Activated CD4-positive, alpha-beta T cell treated with anti-CD3 and anti-CD28 coated beads, Interleukin-2, amount 50 U/mL, for 1 hour (primary cell): ENCODE measurements at places on chromosomes 7 and 10.

- DNase-seq: no peak
Measured at GRCh38 chr7:74006451-74007241, 21.3 kb upstream of the ELN start.

DNA sequence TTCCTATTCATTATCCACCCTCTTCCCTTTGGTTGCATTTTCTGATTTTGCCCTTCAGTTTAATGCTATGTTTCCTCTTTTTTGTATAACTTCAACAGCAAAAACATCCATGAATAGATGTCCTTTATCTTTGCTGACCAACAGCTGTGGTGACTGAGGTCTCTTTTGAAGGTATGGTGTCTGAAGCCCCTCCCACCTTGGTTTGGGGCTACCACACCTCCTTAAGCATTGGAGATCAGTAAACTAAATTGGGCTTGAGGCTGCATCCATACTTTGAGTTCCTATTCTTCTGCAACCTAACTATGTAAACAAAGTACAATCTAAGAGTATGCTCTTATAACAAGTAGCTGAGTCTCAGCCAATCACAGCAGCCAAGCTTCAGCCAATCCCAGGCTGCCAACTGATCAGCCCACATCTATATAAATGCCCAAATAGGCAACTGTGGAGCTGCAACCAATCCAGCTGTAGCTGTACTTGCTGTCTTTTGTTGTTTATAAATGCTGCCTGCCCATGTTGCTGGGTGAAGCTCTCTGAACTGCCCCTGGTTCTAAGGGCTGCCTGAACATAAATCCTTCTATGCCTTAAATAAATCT is 69.4 kb upstream of the PDLIM1 start:
- no peak for DNase-seq

- DNase-seq: no peak
Measured at GRCh38 chr7:87993269-87993668, 59.2 kb downstream of the ADAM22 start.

- DNase-seq: no peak
Measured at GRCh38 chr7:151902311-151902710, 25.4 kb upstream of the PRKAG2 start.

DNA sequence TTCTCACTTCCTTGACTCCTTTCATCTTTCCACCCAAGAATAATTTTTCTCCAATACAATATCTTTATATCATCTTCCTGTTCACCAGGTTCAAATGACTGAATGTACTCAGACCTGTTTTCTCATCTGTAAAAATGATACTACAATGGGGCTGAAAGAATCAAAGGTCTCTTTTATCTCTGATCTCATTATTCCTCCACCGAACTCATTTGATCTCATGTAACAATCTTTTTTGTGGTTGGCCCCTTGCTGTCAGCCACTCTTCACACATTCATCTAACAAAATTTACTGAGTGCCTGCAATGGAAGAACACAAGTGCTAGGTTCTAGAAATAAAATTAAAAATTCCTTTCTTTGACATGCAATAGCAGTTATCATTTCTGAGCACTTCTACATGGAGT is 65.0 kb downstream of the GRM8 start:
- DNase-seq: no peak

DNA sequence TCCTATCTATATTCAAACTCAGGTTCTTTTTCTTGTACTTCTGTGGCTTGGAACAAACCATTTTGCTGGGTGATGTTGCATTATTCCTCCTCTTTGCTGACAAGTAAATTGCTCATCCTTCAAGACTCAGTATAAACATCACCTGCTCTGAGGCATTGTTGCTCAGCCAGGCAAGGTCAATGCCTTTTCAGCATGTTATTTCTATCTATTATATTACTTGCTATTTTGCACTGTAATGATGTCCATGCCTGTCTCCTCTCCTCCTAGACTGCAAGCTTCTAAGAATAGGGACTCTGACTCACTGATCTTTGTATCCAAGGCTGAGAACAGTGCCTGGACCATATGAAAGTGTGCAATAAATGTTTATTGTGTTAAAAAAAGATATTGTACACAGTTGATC is 293.8 kb downstream of the RNLS start:
- DNase-seq: no peak

GRCh38 chr7:136870866-136871487 is 2.5 kb downstream of the CHRM2 start:
- DNase-seq: no peak

GRCh38 chr7:114588506-114588905 is 173.9 kb downstream of the FOXP2 start:
- no peak for DNase-seq

DNA sequence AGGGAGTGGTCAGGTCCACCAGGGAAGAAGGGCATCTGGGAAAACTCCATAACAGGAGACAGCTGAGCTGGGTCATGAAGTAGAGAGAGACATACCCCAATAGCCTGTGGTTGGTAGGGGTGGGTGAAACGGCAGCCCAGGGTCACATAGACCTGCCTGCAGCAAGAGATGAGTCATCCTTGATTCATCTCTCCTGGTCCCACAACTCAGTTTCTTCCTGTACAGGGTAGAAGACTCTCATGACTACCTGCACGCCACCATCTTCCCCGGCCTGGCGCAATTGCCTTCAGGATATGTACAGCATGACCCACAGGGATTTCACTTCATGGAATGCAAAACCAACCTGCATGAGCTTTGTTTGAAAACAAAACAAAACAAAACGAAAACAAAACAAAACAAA is 45.1 kb upstream of the ADAM12 start:
- no peak for DNase-seq

DNA sequence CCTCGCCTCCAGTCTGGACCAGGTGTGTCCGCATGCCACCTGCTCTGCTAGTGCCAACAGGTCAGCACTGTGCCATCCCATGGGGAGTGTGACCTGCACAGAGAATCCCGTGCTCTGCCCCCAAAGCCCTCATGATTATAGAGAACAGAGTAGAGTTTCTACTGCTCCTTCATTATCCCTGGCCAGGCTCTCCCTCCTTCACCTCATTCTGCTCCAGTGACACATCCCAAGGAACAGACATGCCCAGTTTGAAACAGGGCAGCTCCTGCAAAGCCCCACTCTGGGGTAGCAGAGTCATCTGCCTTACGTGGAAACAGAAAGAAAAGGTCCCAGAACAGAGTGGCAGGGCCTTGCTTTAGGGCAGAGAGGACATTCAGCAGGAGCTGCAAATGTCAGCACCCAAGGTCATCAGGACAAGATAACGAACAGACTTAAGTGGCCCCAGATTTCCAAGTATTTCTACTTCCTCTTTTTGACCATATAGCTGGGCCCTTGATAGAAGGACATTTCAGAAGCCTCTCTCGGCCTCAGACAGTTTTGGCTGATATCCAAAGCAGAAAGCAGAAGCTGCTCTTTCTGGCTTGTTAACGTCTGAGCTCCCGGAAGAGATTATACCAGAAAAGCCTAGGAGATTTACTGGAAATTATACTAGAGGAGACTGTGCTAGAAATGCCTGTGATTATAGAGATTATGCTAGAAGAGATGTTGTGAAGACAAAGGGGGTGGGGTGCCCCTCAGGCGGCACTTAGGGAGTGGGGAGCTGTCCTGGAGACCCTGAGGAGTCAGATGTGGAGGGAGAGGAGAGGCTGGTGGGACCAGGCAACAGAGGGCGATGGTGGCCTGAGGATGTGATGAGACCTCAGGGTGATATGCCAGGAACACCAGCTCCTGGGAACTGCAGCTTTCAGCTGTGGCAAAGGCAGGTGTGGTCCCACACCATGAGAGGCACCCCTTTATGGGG is 12.6 kb downstream of the TMEM176B start:
- no peak for DNase-seq

GRCh38 chr7:341841-342638 is 52.1 kb downstream of the FOXL3 start:
- DNase-seq: no peak

DNA sequence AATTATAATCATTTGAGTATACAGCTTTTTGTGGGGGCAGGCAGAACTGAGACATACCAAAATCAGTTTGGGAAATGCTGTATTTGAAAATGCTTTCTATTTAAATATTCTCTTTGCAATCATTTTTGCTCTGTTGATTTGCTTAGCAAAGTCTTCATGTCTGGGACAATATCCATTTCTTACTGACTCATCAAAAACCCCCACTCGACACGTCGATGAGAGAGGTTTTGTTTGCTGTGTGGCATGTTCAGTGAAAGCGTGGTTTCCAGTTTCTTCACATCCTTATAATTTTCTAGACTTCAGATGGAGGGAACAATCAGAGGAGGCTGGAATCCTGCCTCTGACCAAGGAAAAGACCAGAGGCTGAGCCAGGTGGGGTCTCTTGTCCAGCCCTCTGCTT is 28.9 kb downstream of the HTRA1 start:
- no peak for DNase-seq

- DNase-seq: peak; percentile 25
Measured at GRCh38 chr10:29635711-29636144, 957 bp upstream of the SVIL start.

- DNase-seq: no peak
Measured at GRCh38 chr10:78465431-78465830, 431.8 kb downstream of the RPS24 start.

- DNase-seq: no peak
Measured at GRCh38 chr7:79284211-79284610, 169.3 kb downstream of the MAGI2 start.

DNA sequence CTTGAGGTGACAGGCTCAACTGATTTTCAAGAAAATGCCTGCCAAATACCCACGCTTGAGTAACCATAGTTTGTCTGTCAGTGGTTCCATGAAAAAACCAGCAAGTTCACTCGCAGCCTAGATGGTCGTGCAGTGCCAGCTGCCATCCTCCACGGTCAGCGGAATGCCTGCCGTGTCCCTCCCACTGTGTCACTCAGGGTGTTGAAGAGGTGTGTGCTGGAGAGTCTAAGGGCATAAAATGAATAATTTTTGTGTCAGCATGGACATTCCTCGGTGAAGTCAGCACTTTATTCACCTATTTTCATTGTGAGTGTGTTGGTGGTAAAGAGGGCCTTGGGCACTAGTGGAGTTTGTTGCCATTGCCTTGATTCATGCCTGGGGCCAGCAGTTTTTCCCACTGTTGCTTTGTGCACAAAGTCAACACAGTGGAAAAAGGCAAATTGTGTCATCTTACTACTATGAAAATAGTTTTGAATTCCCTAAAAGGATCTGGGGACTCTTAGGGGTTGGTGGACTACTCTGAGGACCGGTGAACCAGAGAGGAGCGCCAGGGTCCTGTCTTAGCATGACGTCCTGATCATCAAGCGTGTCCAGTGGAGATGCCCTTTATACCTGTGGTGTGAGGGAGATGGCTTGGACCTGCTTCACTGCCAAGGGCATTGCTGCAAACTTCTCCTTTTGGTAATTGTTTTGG is 17.6 kb downstream of the MINDY4 start:
- DNase-seq: no peak

GRCh38 chr10:61975391-61975932 is 74.0 kb downstream of the ARID5B start:
- no peak for DNase-seq
